ENCODE measurements at places on chromosomes 6 and 20.
A peak's percentile ranks its signal among the peaks of the same experiment; 100 is the strongest.

DNA sequence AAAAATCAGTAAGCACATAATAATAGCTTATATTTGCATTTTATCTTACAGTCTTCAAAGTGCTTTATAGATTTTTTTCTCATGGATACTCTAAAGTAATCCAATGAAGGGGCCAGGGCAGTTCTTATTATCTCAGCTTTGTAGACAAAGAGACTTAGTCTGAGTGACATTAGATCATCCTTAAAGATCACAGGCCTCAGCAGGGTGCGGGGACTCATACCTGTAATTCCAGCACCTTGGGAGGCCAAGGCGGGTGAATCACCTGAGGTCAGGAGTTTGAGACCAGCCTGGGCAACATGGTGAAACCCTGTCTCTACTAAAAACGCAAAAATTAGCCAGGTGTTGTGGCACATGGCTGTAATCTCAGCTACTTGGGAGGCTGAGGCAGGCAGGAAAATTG is 14.5 kb downstream of the FERMT1 start:
- no peak for DNase-seq

GRCh38 chr6:47527274-47527673 is 49.7 kb downstream of the CD2AP start:
- no peak for DNase-seq

DNA sequence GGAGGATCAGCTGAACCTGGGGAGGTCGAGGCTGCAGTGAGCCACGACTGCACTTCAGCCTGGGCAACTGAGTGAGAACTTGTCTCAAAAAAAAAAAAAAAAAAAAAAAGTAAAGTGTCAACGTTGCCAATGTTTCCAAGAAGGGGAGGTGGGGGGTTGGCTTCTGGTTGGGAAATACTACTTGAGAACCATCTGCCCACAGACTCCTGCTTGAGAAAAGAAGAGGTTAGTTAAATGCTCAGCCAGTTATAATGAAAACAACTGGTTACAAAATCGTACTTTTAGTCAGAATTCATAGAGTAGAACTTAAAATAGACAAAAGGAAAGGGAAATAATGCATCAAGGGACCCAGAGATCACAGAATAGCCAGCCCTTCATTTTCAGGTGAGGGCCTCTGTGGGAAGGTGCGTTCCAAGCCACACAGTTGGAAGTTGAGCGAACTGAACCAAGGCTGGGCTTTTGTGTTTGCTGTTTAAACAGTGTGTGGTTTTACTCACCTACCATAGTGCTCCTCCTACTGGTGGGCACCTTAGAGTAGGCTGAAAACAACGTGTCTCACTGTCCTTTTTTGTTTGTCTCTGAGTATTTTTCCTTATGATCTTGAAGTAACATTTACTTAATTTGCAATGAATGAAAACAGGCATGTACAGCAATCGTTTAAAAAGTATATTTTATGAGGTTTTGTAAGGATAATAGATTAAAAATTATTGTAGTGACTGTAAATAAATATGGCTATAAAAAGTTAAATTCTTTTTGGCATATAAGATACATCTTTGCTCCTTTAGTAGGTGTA is 200.7 kb downstream of the BCAS1 start:
- DNase-seq: peak; percentile 34

DNA sequence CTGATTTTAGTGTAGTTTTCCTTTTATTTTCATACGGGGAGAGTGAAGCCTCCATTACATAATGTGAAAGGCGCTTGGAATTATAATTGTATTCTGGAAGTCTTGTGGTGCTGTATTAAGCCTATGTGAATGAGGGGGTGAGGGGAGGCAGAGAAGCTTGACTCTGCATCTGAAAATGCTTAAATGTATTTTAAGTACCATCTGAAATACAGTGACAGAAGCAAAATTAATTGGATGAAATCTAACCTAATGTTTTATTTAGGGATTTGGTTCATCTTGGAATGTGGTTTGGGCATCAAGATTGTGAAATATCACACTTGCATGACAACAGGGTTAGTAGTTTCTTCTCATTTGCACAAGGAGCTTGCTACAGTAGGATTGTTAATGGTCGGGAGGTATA is 41.2 kb downstream of the TMEM200A start:
- DNase-seq: no peak
